ENCODE measurements at places on chromosomes 11 and 22.

GRCh38 chr22:28949788-28950187 lies 66.4 kb downstream of the ZNRF3 start:
- ATAC-seq = no peak

DNA sequence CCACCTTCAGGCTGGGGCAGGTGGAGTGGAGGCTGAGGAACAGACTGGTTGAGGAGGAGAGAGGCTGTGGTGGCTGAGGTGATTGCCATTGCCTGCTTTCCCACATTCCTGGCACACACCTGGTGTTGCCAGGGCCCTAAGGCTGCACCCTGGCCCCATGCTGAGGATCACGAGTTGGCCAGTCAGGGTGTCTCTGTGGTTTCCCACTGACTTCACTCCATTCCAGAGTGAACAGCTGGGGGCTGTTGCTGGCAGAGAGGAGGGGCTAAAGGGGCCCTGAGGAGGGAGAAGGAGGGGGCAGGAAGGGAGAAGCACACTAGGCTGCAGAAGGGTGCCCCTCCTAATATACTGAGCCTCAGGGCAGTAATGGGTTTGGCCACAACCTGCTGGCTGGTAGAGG lies 1.8 kb downstream of the TMEM86A start:
- no peak for ATAC-seq

DNA sequence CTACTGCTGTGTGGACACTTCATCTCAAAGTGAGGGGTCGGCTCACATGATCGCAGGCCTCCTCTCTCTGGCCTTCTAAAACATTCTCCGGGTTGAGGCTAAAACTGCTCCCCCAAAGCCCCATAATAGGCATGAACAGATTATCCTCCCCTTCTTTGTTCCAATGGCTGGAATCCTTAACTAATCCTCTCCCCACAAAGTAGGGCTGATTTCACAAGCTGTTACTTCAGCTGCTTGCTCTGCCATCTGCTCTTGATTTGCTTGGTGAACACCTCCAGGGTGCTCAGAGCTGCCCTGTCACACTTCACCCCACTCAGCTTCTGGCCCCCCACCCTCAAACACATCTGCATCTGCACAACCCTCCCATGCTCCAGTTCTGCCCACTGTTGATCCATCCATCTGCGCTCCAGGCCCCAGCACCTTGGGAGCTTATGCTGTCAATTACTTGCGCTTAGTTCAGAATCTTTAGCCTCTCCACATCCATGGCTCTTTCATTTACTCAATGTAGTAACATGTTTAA lies 173.1 kb upstream of the API5 start:
- no peak for ATAC-seq

GRCh38 chr11:57460022-57460757 lies at the start of gene RTN4RL2:
RTN4RL2 (plus strand) TSS chr11:57460528; CDS start chr11:57460866, 338 bp downstream.
- peak; percentile 9 for ATAC-seq

- ATAC-seq = no peak
These were observed 46.2 kb downstream of the TTC17 start for GRCh38 chr11:43404836-43405479.

DNA sequence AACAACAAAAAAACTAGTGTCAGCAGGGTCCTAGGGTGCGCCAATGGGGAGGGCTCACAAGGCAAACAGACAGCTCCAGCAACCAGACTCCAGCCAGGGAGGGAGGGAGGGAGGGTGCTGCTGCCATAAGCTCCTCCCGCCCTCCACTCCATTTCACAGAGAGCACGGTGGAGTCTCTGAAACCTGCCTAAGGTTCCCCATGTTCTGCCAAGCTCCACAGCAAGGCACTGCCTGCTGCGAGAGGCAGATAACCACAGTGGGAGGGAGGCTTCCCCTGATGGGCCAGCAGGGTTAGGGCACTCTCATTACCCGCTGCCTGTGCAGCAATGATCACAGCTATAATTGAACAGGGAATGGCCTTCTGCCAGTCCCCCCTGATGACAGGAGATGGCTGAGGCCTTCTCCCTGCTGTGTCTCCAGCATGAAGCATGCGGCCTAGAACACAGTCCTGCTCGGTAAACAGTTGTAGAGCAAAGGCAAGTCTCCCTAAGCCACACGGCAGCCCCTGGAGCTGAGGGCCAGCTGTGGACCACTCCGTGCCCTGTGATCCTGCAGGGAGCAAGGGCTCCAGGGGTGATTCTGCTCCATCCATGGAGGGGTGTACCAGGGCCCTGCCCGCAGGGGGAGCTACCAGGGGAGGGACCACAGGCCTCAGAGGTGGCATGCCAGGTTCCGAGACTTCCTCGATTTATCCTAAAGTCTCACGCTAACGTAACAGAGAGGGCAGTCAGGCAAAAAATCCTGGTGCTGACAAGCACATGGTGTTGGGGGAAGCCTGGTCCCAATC lies 42.9 kb downstream of the PC start:
- ATAC-seq = no peak

GRCh38 chr22:44783581-44783980 lies 31.2 kb downstream of the ARHGAP8 start:
- no peak for ATAC-seq

- no peak for ATAC-seq
These were observed 18.3 kb upstream of the TALDO1 start for GRCh38 chr11:728901-729491.

DNA sequence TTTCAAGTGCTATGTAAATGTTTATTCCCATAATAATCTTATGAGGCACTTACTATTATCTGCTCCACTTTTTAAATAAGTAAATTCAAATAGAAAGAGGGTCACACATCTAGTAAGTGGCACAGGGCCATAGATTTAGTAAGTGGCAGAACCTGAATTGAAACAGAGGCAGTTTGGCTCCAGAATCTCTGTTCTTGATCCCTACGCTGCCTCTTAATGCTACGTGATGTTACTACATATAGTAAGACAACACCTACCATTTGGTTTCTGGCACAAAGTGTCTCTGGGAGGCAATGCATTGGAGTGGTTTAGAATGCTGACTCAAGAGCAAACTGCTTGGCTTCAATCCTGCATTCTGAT lies 1018.3 kb downstream of the DLG2 start:
- no peak for ATAC-seq

Data from SK-N-SH treated with all-trans-retinoic acid at 6 μM for 48 hours (cell line).